Activated T-helper 1 cell treated with anti-CD3 and anti-CD28 coated beads, Interleukin-12 subunit alpha, Interleukin-12 subunit beta, Interleukin-2, Interleukin-4 antibody, amounts not matched to agents 30 ng/mL and 10 ng/mL and 1 ng/mL, durations not matched to agents 14 hours and 24 hours and 36 hours (primary cell): ENCODE measurements at places on chromosomes 13 and 19.
A peak's percentile ranks its signal among the peaks of the same experiment; 100 is the strongest.

DNA sequence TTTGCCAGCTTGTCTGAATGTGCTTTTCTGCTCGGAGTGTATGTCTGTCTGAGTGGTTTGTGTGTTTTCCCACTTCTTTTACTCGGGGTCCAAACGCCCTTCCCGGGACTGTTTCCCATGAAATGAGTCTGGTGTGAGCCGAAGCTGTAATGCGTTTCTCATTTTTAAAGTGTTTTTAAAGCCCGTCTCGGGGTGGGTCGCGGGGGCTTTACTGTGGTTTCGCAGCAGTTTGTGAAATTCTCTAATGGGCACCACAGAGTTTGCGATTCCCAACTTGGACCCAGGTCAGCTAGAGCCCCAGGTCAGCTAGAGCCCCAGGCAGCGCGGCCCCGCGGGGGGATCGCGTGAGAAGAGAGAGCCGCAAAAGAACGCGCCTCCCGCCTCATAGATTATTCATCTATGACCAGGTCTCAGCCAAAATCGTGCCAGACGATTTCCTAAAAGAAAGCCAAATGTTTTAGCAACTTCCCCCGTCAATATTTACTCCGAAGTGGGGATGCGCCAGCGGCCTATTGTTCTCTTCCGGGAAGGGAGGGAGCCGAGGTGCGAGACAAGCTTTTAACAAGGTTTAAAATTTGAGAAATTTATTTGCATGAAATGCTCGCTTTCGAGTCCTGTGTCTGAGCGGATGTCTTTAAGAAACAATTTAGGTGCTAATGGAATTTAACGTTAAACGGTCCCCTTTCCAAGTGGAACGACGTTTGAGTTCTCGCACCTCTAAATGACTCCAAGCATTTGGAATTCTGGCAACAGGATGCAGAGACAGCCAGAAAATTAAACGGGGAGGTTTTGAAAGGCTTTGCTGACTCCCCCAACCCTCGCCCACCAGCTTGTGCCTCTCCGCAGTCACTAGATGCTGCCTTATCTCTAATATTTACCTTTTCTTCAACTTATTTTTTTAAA lies 2.2 kb downstream of the ZIC2 start:
- no peak for DNase-seq

GRCh38 chr19:29172302-29172701 lies 40.6 kb downstream of the UQCRFS1 start:
- no peak for DNase-seq

- no peak for DNase-seq
Measured at GRCh38 chr13:65725006-65725405, 1505.1 kb downstream of the PCDH9 start.

GRCh38 chr13:67146523-67147130 lies 83.5 kb downstream of the PCDH9 start:
- no peak for DNase-seq

GRCh38 chr13:38395497-38395788 lies 45.8 kb downstream of the UFM1 start:
- DNase-seq, result no peak

DNA sequence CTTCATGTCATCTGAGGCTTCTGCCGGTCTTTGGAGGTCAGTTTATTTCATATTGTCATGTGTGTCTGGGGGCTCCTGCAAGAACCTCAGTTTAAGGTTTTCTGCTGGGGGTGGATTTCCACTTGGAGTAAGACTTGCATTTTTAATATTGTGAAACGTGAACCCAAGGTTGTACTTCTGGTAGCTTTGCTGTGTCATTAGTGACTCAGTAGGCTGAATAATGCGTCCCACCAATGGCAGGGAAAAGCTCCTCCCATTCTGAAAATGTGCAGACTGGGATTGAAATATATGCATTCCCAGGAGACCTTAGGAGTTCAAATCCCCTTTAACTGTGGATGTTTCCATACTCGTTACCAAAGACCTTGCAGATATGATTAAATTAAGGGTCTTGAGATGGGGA lies 46.2 kb downstream of the ING1 start:
- no peak for DNase-seq

DNA sequence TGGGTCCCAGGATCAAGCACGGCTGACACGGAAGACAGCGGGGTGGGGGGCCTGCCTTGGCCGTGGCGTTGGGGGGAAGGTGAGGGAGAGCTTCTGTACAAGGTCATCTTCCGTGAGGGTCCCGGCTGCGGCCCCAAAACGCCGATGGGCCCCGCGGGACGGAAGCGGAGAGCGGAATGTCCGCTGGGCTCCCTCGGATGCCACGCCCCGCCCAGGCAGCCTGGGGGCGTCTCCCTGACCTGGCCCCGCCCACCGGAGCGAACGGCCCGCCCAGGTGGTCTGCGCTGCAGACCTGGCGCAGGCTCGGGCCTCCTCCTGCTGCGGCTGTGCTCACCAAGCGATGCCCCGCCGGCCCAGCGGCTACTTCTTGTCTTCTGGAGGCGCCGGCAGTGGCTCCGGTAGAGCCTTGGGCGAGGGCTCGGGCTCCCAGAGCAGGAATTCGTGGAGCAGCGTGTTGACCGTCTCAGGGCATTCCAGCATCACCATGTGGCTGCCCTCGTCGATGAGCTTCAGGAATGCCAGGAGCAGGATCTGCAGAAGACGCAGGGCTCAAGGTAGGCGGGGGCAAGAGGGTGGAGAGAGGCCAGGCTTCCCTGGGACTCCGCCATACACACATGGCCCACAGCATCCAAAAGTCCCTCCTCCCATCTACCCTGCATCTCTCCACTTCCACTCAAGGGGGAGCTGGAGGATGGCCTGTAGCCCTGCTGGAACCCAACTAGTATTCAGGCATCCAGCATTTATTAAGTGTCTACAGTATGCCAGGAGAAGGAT lies 10.7 kb downstream of the ABHD8 start:
- DNase-seq, result peak; percentile 69

DNA sequence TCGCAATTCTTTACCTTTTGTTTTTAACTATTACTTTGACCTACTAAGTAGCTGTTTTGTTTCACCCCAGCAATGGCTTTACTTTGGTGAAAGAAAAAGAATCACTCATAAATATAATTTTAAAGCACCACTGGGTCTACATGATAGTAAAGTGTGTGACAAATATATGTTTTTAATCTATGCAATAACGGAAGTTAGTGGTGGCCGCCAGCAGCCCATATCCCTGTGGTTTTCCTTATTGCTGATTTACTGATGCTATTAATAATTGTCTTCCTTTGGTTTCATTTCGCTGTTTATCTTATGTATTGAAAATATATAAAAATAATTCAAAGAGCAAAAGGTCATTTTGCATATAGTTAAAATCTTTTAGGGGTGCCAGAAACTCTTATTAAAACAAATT lies 491.3 kb downstream of the DIAPH3 start:
- DNase-seq, result no peak

DNA sequence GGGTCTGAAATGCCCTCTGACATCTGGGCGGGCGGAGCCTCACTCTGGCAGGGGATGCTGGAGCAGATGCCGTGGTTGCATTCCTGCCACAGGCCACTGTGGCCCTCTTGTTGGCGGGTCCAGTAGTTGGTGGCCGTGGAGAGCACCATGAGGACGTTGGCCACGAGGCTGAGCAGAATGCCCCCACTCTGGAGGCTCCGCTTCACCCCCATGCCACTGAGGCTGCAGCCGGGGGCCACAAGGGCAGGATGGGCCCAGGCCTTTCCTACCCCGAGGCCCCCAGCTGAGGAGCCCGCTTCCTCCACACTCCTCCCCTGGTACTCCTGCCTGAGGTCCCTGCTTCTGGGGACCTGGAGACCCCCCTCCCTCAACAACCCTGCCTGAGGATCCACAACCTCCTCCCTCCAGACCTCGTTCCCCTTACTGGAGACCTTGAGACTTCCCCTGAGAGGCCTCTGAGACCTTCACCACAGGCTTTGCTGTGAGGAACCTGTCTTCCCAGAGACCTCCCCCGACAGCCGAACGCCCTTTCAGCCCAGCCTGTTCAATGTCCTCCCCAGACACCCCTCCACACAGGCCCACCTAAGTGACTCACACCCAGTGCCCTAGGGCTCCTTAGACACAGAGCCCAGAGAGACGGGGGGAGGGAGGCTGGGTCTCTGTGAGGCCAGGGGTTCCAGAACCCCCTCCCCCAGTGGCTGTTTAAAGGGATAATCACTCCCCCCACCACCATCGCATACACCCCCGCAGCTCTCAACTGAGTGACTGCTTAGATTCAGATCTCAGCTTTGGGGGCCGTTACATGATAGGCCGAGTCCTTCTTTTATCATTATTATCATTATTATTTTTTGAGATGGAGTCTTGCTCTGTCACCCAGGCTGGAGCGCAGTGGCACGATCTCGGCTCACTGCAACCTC lies at the start of gene CLDND2:
TSS of gene CLDND2 (minus strand) at position 638 of the 917 bp plus-strand sequence. CDS start at position 212, 426 bp downstream.
- no peak for DNase-seq

GRCh38 chr13:67231289-67232000 lies 1.3 kb upstream of the PCDH9 start:
- no peak for DNase-seq

- no peak for DNase-seq
Measured at GRCh38 chr19:55581823-55582223, 1.2 kb upstream of the ZNF579 start.

GRCh38 chr13:49560270-49561061 lies 24.9 kb downstream of the RCBTB1 start:
- no peak for DNase-seq

GRCh38 chr19:48804496-48804895 lies 6.3 kb downstream of the BCAT2 start:
- no peak for DNase-seq

DNA sequence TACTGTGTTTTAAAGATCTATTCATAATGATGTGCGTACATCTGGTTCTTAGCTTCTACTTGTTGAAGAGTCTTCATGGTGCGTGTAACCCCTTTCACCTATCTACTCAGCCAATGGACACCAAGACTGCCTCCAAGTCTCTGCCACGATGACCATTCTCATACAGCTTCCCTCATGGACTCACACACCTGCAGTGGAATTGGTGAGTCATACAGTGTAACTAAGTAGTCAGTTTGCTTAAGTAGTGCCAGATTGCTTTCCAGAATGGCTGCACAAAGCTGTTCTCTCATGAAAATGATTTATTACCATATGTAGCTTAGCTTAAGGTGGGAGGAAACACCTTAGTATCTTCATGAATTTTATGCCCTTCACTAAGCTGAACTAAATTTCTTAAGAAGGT lies 112.3 kb downstream of the AKAP11 start:
- no peak for DNase-seq

GRCh38 chr13:99526549-99526948 lies 25.3 kb downstream of the TM9SF2 start:
- DNase-seq, result no peak

- no peak for DNase-seq
Measured at GRCh38 chr13:51231456-51231855, 9.3 kb downstream of the FAM124A start.

GRCh38 chr13:91358387-91358782 lies 10.9 kb downstream of the MIR17HG start:
- DNase-seq, result no peak

DNA sequence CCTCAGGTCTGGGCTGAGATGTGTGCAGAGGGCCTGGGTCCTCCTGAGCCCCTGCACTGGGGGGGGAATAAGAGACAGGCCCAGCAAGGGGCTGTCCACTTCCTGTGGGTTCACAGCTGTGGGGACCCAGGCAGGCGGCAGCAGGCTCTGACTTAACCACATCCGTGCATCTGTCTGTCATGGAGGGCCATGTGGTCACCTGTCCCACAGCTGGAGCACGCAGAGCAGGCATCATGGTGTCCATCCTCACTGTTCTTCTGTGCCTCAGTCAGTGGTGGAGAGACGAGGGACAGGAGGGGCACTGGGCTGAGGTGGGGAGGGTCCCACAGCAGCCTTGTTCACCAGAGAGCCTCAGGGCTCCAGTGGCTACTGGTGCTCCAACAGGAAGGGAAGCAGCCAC lies 16.3 kb upstream of the KIR3DL3 start:
- no peak for DNase-seq

- no peak for DNase-seq
Measured at GRCh38 chr13:90302107-90302506, 1045.4 kb upstream of the MIR17HG start.

DNA sequence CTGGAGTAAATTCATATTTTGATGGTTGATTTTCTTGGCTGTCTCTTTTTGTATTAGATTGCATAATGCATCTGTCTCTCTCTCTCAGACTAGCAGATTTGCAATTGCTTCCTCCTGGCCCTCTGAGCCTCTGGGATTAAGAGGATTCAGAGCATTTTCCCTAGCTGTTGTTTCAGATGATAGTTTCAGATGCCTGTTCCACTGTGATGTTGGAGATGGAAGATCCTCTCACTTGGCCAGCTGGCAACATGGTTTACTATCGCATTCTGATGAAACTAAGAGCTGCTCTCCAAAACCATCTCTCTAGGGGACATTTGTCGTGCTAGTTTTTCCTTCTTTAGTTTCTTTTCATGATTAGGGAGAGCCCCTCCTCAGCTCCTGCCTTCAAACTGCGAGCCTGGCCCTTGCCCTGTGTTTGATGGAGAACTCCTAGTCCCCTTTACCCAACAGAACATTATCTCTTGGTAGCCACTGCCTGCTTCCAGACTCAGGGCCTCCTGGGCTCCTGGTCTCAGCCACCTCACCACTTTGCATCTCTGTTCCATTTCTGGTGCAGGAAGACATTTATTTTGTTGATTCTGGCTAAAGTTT lies 244.6 kb downstream of the B3GLCT start:
- DNase-seq, result no peak

DNA sequence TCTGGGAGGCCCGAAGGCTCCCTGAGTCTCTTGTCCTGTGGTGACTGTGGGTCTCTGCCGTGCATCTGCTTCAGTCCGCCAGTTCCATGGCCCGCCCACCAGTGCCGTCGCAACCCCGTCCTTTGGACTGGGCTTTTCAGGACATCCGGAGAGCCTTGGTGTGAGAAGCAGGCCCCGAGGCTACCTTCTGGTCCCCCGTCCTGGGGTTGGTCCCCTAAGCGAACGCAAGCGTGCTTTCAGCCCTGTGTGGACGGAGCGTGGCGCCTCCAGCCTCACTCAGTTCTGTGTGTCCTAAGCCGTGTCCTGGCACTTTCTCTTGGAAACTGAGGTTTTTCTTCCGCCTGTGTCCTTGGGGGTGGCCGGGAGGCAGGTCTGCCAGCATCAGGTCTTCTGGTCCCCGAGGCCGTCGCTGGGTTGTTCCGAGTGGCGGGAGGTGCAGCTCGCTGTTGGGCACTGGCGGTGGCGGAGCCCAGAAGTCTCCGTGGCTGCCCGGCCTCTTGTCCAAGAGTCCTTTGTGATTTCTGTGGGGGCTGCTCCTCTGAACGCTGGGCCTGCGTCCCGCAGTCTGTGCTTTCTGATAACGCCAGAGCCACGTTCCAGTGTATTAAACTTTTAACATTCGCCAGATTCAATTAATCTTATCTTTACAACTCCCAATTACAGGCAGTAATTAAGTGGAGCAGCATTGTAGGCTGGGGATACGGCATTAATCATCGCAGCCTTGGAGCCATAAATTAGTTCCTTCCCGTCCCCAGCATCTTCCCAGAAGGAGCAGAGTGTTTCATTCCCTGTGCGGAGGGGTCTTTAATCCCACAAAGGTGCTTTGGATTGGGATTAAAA lies 99.5 kb downstream of the KDM4B start:
- DNase-seq, result no peak
